ENCODE measurements at places on chromosomes 3 and 15.

- no peak for DNase-seq
Measured at GRCh38 chr3:125163739-125164601, 48.6 kb downstream of the SLC12A8 start.

DNA sequence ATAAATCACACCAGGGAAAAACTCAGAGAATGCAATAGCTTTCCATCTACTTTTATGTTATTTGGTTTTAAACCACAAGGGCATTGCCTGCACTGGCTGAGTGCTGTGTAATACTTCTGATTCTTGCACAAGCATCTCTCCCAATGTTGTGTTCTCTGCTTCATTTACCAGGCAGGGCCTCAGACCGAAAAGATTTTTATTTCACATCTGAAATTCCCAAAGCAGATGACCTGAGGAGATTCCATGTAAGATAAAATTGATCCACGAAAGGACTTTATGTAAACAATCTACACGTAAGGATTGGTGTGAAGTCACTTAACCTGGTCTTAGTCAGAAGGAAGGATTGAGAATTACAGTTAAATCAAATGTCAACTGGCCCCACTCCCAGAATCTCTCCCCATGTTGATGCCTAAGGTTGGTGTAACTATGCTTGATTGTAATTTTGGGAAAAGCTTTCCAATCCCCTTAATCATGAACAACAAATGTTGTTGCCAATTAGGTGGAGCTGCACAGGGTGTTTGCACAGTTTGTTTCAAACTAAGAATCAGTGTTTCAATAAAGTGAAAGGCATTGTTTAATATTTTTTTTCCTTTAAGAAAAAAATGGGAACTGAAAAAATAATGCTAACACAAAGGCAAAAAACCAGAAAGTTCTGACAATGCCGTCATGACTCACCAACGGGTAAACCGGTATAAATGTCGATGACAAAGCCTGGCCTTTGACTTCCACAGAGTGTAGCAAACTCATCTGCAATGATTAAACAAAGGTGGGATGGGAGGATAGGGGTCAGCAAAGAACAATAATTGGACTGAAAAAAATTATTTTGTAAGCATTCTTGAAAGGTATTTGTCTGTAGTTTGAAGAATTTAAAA lies 128.6 kb downstream of the DUT start:
- no peak for DNase-seq

DNA sequence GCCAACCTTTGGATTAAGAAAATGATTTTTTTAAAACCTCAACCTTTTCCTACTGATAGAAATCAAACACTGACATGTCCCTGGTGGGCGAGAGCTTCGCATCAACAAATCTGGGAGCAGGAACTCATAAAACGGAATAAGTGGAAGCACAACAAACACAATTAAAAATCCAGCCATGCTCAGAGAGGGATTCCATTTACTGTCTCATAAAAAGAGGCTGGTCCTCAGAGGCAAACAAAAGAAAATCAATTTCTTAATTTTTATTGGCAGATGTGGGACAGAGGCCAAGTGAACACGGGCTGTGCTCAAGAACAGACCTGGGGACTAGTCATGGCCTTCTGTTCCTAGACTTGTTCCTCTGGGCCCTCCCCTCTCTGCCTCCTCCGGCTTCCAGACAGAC lies 214.5 kb downstream of the NTRK3 start:
- no peak for DNase-seq

- no peak for DNase-seq
Measured at GRCh38 chr15:45326741-45327140, 51.6 kb downstream of the GATM start.

DNA sequence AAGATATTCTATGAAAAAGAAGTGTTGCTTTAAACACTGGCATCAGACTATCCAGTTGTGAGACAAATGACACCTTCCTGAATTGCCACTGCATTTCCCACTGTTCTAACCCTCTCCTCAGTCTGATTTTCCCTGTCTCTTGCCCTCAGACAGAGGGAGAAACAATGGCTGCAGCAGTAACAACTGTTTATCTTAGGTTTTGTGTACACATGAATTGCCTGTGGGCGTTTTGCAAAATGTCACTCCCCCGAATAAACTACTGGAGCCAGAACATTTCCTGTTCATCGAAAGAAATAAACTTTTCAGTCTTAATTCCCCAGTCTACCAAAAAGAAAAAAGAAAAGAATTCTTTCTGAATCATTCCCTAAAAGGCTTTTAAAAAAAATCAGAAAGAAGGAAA lies 155.1 kb downstream of the MAGI1 start:
- no peak for DNase-seq

DNA sequence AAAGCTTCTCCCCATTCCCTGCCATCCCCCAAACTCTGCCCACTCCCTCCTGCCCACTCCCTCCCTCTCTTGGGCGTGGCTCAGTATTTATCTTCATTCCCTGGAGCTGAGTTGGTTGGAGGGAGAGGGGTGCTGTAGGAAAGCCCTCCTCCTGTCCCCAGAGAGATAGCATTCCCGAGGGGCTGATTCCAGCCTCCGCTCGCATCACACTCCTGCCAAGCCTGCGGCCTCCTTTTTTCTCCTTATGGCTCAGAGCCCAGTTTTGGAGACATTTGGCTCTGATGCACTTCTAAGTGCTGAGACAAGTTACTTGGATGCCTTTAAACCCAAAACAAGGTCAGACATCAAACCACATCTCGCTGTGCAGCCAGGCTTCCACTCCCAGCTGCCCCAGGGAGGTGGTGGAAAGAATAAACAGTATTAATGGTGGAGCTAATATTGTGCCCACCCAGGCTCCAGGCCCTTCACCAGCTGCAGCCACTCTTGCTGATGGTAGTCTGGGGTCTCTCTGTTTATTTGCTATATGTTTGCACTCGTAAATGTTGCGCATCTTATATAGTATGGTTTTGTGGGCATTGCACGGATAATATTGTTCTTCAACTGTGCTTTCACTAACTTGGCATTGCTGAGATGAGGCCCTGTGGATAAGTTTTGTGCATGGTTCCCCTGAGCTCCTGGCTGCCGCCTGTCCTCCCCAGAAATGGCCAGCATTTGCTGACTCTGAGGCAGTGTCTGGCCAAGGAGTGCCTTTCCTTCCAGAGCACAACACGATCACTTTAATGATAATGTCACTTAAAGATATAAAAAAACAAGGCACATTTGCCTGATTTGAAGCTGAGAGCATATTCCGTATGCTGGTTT lies 157.2 kb downstream of the LRRC28 start:
- DNase-seq: no peak

Measured in left lobe of liver (tissue), 2 donors.